Choroid plexus epithelial cell (primary cell): ENCODE measurements at places on chromosomes 16 and 17.

GRCh38 chr17:79531191-79532095 is 79.4 kb downstream of the RBFOX3 start:
- no peak for DNase-seq

- DNase-seq: no peak
Measured at GRCh38 chr17:17071531-17072360, 29.5 kb downstream of the MPRIP start.

DNA sequence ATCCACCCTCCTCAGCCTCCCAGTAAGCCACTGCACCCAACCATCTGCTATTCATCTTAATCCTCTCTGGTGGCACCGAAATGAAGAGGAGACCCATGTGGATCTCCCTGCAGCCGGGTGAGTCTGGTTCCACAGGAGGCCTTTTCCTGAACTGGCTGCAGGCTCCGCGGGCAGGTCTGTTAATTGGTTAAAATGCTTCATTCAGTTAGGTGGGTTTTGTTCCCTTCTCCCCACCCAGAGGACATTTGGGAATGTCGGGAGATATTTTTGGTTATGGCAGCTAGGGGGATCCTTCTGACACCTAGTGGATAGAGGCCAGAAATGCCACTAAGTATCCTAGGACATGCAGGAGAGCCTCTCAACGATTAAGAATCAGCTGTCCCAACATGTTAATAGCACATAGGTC is 16.7 kb downstream of the C16orf54 start:
- DNase-seq: peak; percentile 60

GRCh38 chr17:3535253-3535995 is 22.2 kb downstream of the TRPV3 start:
- DNase-seq: peak; percentile 85

GRCh38 chr16:19269098-19269497 is 16.4 kb upstream of the CLEC19A start:
- no peak for DNase-seq
